ENCODE measurements at places on chromosomes 3 and 15.

GRCh38 chr3:98565237-98565643 is 28.2 kb downstream of the CPOX start:
- no peak for DNase-seq

GRCh38 chr3:183274609-183275008 is 21.6 kb downstream of the B3GNT5 start:
- DNase-seq, result no peak

DNA sequence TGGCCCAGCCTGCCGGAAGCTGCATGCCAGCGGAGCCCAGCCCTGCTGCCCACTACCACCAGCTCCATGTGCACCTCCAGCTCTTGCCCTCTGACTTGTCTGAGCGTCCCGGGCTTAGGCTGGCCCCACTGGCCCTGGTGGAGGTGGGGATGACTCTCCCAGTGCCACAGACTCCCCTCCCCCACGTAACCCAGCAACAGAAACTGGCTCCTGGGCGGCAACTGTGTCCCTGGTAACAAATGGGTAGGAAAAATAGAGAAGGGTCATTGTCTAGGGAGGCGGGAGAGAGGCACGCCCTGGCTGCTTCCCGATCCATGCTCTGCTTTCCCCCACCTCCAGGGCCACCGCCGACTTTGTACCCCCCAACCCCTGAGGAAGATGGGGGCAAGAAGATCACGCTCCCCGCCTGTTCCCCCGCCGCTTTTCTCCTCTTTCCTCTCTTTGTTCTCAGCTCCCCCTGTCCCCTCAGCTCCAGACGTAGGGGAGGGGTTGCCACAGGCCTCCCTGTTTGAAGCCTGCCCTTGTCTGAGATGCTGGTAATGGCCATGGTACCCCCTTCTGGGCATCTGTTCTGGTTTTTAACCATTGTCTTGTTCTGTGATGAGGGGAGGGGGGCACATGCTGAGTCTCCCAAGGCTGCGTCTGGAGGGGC is 10.8 kb upstream of the SEMA3B start:
- DNase-seq, result no peak

GRCh38 chr3:49649576-49649975 is 24.6 kb upstream of the APEH start:
- no peak for DNase-seq

DNA sequence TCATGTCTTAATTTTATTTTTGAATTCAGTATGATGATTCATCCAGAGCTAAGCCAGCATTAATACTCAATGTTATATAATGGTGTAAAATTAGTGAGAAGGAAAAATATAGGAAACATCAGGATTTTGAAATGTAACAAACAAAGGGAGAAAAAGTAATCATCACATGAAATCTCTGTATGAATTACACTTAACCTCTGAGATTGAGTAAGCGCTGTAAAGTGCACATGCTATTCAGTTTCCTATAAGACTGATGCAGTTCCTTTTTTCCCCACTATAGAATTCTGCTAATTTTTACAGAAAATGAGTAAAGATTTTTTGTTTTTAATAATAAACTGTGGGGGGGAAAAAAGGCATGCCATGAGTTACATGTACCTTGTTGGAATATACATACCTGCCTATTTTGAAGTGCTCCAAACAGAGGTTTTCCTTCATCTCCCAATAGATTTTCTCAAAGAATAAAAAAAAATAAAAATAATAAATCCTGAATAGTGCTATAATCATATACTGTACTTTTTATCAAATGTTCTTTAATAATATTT is 64.0 kb upstream of the TTBK2 start:
- no peak for DNase-seq
